ENCODE measurements at places on chromosomes 3 and 15. TPM values are rescaled to one million over a fixed set of nuclear protein-coding genes. Genes with fewer than 3 reads are reported as not detected.

SOX14 gene
- total RNA-seq = not detected

ATP2B2 gene
- not detected for total RNA-seq

BNC1 gene
- 20.3 TPM for total RNA-seq

TGM4 gene
- total RNA-seq = not detected

MME gene
- total RNA-seq = 1,611 TPM

ASB14 gene
- total RNA-seq = not detected

GOLGA6A gene
- not detected for total RNA-seq

CFAP91 gene
- 0.73 TPM for total RNA-seq

RNF13 gene
- total RNA-seq = 82.2 TPM

FAM227B gene
- total RNA-seq = 2.4 TPM

TARS3 gene
- total RNA-seq = 10.8 TPM

CHRM5 gene
- total RNA-seq = under 0.01 TPM

DUT gene
- 38.7 TPM for total RNA-seq

UNC13C gene
- not detected for total RNA-seq

GRAMD1C gene
- 2.4 TPM for total RNA-seq

Data from hair follicle dermal papilla cell (primary cell).